ENCODE measurements at places on chromosomes 11 and 22.
A peak's percentile ranks its signal among the peaks of the same experiment; 100 is the strongest.

DNA sequence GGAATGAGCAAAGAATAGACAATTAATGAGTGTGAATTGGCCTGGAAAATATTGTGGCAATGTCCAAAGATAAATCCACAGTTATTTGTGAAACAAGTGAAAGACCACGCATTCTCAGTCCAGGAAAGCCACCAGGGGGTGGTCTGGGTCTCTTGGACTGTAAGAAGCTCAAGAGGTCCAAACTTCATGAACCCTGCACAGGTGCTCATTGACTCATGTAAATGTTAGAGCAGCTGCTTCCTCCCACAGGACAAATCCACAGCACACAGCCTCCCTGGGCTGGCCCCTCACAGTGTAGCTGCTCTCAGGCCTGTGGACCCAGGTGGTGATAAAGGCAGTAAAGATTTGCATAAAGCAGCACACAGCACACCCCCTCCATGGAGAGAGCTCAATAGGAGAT is 114.0 kb downstream of the ZNF280B start:
- H3K4me1 ChIP-seq: peaks cover 3% of the 10 kb centered on the region
- H3K4me3 ChIP-seq: no peak overlapping the region
- no peak for DNase-seq
- no peaks in the 10 kb centered on the region for H3K36me3 ChIP-seq
- no peak overlapping the region for H3K27ac ChIP-seq

DNA sequence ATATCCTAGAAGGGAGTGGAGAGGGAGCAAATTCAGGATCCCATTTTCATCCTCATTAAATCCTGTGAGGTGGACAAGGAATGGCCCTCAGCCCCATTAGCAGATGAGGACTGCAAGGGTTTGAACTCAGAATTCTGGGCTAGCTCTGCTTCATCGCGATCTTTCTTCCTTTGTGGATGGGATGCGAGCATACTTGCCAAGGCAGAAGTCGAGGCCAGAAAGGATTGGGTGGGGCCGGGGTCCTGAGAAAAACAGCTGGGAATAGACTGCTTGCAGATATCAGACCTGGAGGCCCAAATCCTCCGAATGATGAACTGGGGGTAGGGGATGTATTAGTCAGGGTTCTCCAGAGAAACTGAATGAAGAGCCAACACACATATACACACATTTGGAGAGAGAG is 179.0 kb downstream of the CHST1 start:
- H3K4me1 ChIP-seq: no peaks in the 10 kb centered on the region
- H3K4me3 ChIP-seq: no peak overlapping the region
- no peaks in the 10 kb centered on the region for H3K36me3 ChIP-seq
- DNase-seq: no peak
- H3K27me3 ChIP-seq: peaks cover 4% of the 10 kb centered on the region
- H3K27ac ChIP-seq: no peak overlapping the region

- peaks cover 4% of the 10 kb centered on the region for H3K4me1 ChIP-seq
- H3K27ac ChIP-seq: no peak overlapping the region
- no peaks in the 10 kb centered on the region for H3K36me3 ChIP-seq
- no peak overlapping the region for H3K4me3 ChIP-seq
These were observed 175.3 kb downstream of the IGLL1 start for GRCh38 chr22:23404689-23405365.

DNA sequence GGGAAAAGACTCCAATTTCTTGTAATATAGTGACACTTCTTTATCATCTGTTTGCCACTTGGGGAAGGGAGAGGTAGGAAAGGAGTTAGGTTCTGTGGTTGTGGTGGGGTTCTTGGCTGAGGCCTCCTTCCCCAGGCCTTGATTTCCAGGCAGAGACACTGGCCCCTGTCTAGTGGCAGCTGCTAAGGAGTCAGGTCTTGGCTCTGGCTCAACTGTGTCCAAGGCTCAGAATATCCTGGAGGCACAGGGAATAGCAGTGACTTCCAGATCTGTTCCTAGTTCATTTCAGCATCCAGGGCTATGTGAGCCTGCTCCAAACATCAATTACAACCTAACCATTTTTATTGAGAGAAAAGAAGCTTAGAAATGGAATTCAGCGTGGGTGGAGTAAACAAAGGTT is 29.5 kb downstream of the PPFIBP2 start:
- no peaks in the 10 kb centered on the region for H3K36me3 ChIP-seq
- H3K27me3 ChIP-seq: peaks cover 6% of the 10 kb centered on the region
- no peaks in the 10 kb centered on the region for H3K4me1 ChIP-seq
- DNase-seq: no peak
- no peak overlapping the region for H3K27ac ChIP-seq
- no peak overlapping the region for H3K4me3 ChIP-seq

DNA sequence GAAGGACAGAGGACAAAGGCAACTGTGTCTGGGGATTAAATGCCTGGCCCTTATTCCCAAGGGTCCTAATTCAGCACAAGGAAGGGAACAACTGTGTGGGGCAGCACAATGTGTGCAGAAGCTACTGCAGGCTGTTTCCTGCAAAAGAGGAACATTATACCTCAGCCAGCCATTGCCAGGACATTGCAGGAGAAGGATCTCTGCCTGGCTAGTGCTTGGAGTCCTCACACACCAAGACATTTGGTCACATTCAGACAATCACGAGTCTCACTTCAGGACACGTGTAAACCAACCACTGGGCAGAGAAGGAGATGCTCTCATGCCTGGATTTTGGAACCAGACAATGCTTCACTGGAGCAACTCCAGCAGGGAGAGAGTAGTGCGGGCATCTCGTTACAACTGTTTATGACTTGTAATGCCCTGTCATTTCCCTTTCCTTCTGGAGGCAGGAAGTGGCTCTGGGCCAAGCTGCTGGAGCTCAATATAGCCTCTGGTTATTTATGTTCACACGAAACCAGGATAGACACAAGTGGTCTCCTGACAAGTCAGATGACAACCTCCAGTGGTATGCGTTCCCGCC is 23.9 kb upstream of the ZC3H12C start:
- peak; percentile 88 for DNase-seq
- no peak overlapping the region for H3K4me3 ChIP-seq
- peaks cover 10% of the 10 kb centered on the region for H3K4me1 ChIP-seq
- no peaks in the 10 kb centered on the region for H3K36me3 ChIP-seq

- H3K27me3 ChIP-seq: peaks cover 9% of the 10 kb centered on the region
- H3K4me3 ChIP-seq: no peak overlapping the region
- no peaks in the 10 kb centered on the region for H3K36me3 ChIP-seq
- peak; percentile 82 for DNase-seq
These were observed 17.5 kb downstream of the KCNJ5 start for GRCh38 chr11:128908391-128909246.

DNA sequence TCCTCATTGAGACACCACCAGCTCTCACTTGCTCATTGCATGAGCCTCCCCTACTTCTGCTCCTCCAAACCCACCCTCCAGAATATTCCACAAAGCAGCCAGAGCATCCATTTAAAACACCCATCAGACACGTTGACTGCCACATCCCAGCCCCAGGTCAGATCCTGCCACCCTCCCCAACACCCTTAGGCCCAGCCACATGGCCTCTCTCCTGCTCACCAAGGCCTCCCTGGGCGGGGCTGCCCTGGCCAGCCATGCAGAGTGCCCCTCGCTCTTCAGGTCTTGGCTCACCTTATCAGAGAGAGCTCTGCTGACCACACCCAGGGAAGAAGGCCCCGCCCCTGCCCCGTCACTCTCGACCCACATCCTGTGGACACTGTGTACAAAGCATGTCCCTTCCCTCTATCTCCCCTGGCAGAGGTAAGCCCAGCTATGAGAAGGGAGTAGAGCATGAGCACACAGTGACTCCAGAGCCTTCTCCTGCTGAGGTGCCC is 106.8 kb downstream of the MICAL3 start:
- H3K4me1 ChIP-seq: peaks cover 24% of the 10 kb centered on the region
- no peaks in the 10 kb centered on the region for H3K36me3 ChIP-seq
- no peak overlapping the region for H3K4me3 ChIP-seq

DNA sequence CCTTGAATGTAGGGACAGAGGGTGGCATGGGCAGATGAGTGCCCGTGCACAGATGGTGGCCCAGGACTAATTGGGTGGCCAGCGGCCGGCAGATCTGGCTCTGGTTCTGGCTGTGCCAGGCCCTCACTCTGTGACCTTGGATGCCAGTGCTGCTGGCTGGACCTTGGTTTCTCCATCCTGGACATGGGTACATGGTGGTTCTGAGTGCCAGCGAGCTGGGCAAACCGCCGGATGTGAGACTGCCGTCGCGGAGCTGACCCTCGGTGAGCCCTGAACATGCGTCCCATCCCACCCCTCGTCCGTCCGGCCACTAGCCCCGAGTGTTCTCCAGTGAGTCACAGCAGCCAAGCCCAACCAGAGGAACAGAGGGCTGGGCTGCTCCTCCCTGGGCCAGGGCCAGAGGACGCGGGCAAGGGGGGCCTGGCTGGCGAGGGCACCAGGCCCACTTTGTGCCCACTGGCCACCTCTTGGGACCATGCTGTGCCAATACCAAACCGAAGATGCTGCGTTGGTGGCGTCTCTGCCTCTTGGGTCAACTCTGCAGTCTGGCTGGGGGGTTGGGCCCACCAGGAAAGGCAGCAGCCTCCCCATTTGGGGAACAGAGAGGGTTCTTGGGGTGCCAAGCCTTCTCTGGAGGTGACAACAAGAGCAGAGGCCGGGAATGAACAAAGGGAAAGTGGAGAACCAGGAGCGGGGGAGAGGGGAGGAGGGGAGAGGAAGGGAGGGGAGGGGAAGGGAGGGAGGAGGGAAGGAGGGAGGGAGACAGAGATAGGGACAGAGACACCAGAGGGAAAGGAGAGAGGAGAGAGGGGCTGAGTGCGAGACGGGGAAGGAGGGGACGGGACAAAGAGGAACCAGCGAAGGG is 10.7 kb downstream of the LSP1 start:
- H3K27me3 ChIP-seq: peaks cover 15% of the 10 kb centered on the region
- no peaks in the 10 kb centered on the region for H3K36me3 ChIP-seq
- H3K27ac ChIP-seq: peak overlapping the region; percentile 25
- H3K4me1 ChIP-seq: peaks cover 14% of the 10 kb centered on the region
- peak; percentile 86 for DNase-seq
- H3K4me3 ChIP-seq: no peak overlapping the region

DNA sequence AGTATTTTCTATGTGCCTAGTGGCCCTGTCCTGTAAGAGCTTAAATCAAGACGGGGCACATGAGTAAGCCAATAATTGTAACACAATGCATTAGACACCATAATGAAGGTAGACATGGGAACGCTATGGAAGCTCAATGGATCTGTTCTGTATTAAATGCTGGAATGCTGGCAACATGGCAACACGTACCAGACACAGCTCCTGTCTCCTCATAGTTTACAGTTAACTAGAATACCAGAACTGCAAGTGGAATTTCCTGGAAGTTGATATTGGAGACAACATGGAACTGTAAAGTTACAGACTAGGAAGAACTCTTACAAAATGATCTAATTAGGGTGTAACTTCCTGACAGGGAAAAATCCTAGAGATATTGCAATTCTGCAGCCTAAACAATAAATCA is 12.4 kb downstream of the P4HA3 start:
- no peak for DNase-seq
- H3K36me3 ChIP-seq: peaks cover 12% of the 10 kb centered on the region
- H3K27me3 ChIP-seq: no peaks in the 10 kb centered on the region
- H3K4me3 ChIP-seq: no peak overlapping the region

DNA sequence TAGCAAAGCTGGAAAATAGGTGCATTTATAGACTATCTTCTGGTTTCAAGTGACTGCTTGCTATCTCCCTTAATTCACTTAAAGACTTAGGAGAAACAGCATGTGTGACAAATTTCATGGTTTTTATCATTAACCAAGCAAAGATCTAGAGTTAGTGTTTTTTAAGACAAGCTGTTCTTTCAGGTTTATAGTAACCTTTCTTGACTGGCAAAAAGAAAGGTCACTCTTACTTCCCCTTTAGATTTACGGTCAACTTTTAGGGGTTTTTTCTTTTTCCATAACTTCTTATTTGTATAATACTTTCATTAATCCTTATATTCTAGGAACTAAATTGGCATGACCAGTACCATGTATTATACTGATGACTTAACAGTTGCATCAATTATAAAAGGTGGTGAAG is 46.6 kb downstream of the KDM2A start:
- H3K27ac ChIP-seq: no peak overlapping the region
- H3K27me3 ChIP-seq: no peaks in the 10 kb centered on the region
- H3K36me3 ChIP-seq: no peaks in the 10 kb centered on the region
- H3K4me1 ChIP-seq: peaks cover 12% of the 10 kb centered on the region
- DNase-seq: no peak

GRCh38 chr11:17692931-17693330 is 26.4 kb upstream of the MYOD1 start:
- no peak overlapping the region for H3K4me3 ChIP-seq
- no peak for DNase-seq
- no peak overlapping the region for H3K27ac ChIP-seq

- no peak overlapping the region for H3K4me3 ChIP-seq
- DNase-seq: no peak
- H3K36me3 ChIP-seq: no peaks in the 10 kb centered on the region
- H3K27ac ChIP-seq: no peak overlapping the region
- H3K27me3 ChIP-seq: no peaks in the 10 kb centered on the region
These were observed 845 bp upstream of the RAB36 start for GRCh38 chr22:23144432-23144831.

- H3K36me3 ChIP-seq: no peaks in the 10 kb centered on the region
- peaks cover 4% of the 10 kb centered on the region for H3K27me3 ChIP-seq
- no peak overlapping the region for H3K27ac ChIP-seq
These were observed 56.1 kb upstream of the POU2AF1 start for GRCh38 chr11:111435046-111435698.

- DNase-seq: no peak
- no peak overlapping the region for H3K4me3 ChIP-seq
- no peaks in the 10 kb centered on the region for H3K36me3 ChIP-seq
- H3K27ac ChIP-seq: no peak overlapping the region
These were observed 3.1 kb upstream of the CATSPERZ start for GRCh38 chr11:64296830-64297698.

GRCh38 chr11:124612567-124613246 is 1.5 kb downstream of the PANX3 start:
- peaks cover 3% of the 10 kb centered on the region for H3K27me3 ChIP-seq
- H3K27ac ChIP-seq: no peak overlapping the region
- H3K36me3 ChIP-seq: no peaks in the 10 kb centered on the region

GRCh38 chr11:46012185-46012584 is 89.7 kb downstream of the LARGE2 start:
- H3K4me3 ChIP-seq: no peak overlapping the region
- H3K27me3 ChIP-seq: no peaks in the 10 kb centered on the region
- DNase-seq: no peak
- H3K27ac ChIP-seq: no peak overlapping the region

DNA sequence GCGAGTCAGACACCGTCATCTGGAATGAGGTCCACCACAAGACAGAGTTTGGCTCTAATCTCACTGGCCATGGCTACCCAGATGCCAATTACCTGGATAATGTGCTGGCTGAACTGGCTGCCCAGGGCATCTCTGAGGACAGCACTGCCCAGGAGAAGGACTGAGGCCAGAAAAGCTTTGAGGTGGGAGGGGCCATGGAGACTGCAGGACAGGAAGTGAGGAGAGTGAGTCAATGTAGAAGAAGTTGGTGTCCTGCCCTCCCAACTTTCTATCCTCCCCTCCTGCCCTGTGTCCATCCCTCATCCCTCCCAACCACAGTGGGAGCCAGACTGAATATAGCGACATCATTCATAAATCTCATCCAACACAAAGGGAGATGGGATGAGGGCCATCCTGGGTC is 8.0 kb downstream of the MPEG1 start:
- no peak overlapping the region for H3K4me3 ChIP-seq
- peaks cover 13% of the 10 kb centered on the region for H3K4me1 ChIP-seq
- DNase-seq: peak; percentile 31

- H3K36me3 ChIP-seq: peaks cover 29% of the 10 kb centered on the region
- peaks cover 45% of the 10 kb centered on the region for H3K4me1 ChIP-seq
- no peak overlapping the region for H3K4me3 ChIP-seq
- DNase-seq: peak; percentile 34
- H3K27me3 ChIP-seq: no peaks in the 10 kb centered on the region
These were observed 30.4 kb downstream of the ADAMTS15 start for GRCh38 chr11:130478881-130479280.

All from IMR-90 (cell line).